RPMI7951 (cell line): ENCODE measurements at places on chromosomes 13 and 19. TPM values are rescaled to one million over a fixed set of nuclear protein-coding genes. Genes with fewer than 3 reads are reported as not detected.

DNA sequence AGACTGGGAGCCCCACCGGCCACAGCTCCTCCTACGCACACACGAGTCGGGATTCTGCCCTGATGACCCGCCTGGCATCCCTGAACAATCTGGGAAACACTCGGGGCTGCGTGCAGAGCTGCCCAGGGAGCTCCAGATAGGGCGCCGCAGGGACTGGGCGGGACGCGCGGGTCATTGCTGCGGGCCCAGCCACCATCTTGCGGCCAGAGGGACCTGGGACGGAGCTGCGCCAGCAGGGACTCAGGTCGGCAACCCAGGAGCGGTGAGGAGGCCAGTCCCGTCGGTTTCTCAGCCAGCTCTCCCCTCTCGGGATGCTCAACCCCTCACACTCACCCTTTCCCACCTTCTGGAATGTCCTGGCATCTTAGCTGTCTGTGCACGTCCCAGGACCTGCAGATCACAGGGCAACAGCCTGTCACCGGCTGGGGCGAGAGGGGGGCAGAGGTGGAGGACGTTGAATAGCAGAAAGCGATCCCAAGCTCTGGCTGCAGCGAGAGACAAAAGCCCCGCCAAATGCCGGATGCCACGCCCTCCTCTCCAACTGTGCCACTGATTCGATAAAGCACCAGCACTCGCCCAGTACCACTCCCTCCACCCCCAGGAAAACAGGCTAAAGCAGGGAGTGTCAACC lies 20.4 kb upstream of the ZNF91 start:
- DNase-seq: peak; percentile 85

- DNase-seq: peak; percentile 3
These were observed 35.4 kb downstream of the PAN3 start for GRCh38 chr13:28173793-28174192.

GRCh38 chr13:110131424-110131823 lies 175.5 kb downstream of the COL4A1 start:
- no peak for DNase-seq

DNA sequence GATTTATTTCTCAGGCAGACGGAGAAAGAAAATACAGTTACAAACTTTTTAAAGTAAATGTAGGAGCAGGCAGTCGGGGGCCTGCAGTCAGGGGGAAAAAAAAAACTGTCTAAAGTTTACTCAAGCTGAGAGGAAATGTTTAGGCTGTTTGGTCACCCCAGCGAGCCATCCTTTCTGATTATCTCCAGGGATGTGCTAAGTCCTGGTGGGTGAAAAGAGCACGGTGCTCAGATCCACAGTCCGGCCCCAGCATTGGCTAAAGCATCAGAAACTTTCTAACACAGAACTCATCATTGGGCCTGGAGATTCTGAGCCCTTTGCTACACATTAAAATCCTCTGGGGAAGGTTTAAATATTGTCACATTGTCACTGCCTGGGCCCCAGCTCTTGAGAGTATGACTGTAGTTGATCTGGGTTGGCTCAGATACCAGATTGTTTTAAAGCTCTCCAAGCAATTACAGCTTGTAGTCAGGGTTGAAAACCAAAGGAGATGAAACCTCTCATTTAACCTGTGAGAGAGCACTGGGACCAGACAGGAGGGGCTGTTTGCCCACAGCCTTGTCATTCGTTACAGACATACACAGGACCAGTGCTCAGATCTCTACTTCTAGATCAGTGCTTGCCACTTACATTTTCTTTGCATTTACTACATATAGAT lies 131.1 kb upstream of the HTR2A start:
- no peak for DNase-seq

DNA sequence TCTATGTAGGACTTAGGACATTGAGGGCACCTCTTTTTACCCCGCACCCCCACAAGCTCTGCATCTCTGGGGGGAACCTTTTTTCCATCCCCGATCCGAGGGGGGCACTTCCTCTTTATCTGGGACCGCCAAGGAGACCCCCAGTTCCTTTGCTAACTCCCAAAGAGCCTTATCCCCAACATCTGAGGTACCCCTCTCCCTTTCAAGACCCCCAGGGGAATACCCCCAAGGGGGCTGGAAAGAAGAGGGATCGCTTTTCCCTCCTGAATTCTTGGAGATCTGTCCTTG lies 1.1 kb downstream of the TNFSF9 start:
- DNase-seq: no peak

DNA sequence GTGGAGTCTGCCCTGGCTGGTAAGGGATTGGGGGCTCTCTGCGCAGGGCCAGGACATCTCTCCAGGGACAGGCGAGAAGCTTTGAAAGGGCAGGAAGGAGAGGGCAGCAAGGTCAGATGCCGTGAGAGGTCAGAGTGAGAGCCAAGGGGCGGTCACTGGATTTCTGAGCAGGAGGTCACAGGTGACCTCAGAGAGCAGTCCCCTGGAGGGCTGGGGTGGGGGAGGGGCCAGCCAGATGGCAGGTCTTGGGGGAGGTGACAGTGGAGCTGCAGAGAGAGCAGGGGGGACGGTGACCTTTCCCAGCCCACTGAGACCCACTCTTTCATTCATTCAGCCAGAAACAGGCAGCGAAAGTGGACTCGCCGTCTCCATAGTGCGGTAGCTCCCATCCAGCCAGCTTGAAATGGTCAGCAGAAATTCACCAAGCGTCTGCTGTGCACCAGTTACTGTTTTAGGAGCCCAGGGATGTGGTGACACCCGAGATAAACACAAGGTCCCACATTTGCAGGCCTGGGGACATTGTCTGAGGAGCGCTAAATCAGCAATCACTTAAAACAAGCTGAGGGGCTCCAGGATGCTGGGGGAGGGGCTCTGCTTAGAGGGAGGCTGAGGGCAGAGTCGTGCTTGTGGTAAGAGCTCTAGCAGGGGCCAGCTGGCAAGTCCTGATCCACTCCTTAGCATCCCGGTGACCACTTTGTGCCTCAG lies 10.2 kb downstream of the CARM1 start:
- no peak for DNase-seq

- DNase-seq: no peak
These were observed 4.0 kb upstream of the NAPA start for GRCh38 chr19:47518854-47519253.

GRCh38 chr13:45863709-45864590 lies 12.4 kb upstream of the SIAH3 start:
- DNase-seq: peak; percentile 35

- no peak for DNase-seq
These were observed 362.1 kb downstream of the MTUS2 start for GRCh38 chr13:29182216-29182615.

The C1QTNF9B gene
- total RNA-seq: not detected in 2 replicates

The ZNF490 gene
- 4.7 and 4.9 TPM in 2 replicates for total RNA-seq

- no peak for DNase-seq
These were observed 22.6 kb downstream of the ATP8B3 start for GRCh38 chr19:1789261-1790041.

- no peak for DNase-seq
These were observed 61.5 kb downstream of the B3GLCT start for GRCh38 chr13:31261241-31261640.

- no peak for DNase-seq
These were observed 46.8 kb downstream of the CD320 start for GRCh38 chr19:8261347-8261746.

DNA sequence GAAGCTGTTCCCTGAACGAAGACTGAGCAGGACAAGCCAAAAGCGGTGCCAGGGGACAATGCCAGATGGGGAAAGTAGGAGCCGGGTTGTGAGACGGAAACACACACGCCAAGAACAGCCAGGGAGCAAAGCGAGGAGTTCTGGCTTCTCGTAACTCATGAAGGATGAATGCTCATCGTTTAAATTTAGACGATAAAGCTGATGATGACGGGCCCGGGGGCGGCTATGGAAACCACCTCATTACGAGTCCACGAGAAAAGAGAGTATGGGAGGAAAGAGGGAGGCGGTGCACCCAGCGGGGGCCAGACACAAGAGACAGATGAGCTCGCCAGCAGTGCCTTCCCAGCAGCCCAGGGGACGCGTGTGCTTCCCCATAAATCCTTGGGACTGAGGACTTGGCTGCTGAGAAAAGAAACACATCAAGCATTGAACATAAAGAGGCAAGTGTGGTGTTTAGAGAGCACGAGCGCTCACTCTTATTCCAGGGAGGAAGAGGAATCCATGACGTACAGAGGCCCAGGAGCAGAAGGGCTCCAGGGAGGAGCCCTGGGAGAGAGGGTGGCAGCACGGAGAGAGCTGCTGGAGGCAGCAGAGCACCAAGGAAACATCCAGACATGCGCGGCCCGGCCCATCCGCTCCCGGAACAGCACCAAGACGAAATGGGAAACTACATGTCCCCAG lies 70.7 kb downstream of the EPS15L1 start:
- no peak for DNase-seq

GRCh38 chr13:60869225-60869624 lies 472.2 kb downstream of the TDRD3 start:
- DNase-seq: no peak
